ENCODE measurements at places on chromosomes 4 and X. TPM values are rescaled to one million over a fixed set of nuclear protein-coding genes. Genes with fewer than 3 reads are reported as not detected.

USP51 gene
- total RNA-seq = 6.2 TPM

GRCh38 chr4:121338518-121338917 is 42.3 kb downstream of the QRFPR start:
- no peak for DNase-seq

- DNase-seq = peak; percentile 84
Observed at GRCh38 chrX:49186125-49187027, at the start of gene PRICKLE3. TSS of gene PRICKLE3 (minus strand) at chrX:49186373. CDS start at chrX:49186297, 76 bp downstream.

DCAF4L1 gene
- total RNA-seq = 0.07 TPM

EGFL6 gene
- 0.75 TPM for total RNA-seq

- peak; percentile 74 for DNase-seq
Observed at GRCh38 chr4:7978907-7979651, 39.4 kb upstream of the AFAP1 start.

TMEM192 gene
- total RNA-seq = 9.3 TPM

XIAP gene
- 40.5 TPM for total RNA-seq

- DNase-seq = no peak
Observed at GRCh38 chr4:162705130-162705803, 461.4 kb downstream of the NAF1 start.
